ENCODE measurements at places on chromosomes 1 and 21.

- no peak for DNase-seq
Observed at GRCh38 chr1:78141531-78142231, 95.9 kb downstream of the GIPC2 start.

GRCh38 chr1:201180901-201181300, 9.7 kb upstream of the IGFN1 start:
- no peak for DNase-seq

GRCh38 chr1:58363585-58363984, 182.9 kb downstream of the OMA1 start:
- no peak for DNase-seq

GRCh38 chr21:16568244-16568643, 838.5 kb downstream of the USP25 start:
- no peak for DNase-seq

DNA sequence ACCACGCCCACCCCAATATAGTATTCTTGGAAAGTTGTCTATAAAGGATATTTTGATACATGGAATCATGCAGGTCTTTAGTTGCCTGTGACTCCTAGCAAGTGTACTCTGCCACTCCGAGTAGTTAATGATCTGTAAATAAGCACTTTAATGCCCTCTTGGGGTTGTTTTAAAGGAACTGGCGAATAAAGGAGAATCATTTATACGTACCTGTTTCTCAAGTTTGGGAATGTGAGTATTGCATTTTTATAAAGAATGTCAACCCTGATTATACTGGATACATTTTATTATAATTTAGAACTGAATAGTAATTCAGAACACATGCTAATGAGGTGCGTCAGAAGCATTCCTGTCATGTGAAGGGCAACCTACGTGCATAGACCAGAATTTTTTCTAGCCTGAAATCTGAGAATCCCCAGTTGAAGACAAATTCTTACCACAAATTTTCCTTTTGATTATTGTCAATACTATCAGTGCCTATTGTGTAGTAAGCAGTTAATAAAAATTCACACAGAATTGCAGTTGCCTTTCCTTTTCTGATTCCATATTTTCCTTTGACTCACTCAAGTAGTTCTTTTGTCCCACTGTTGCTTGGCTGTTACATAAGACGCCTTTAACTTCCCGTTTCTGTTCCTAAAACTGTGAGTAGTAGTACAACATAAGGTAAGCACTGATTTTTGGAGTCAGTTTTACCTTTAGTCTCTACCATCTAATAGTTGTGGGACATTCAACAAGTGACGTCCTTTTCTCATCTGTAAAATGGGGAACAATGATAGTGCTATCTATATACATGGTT, 5.1 kb downstream of the AHCYL1 start:
- no peak for DNase-seq

DNA sequence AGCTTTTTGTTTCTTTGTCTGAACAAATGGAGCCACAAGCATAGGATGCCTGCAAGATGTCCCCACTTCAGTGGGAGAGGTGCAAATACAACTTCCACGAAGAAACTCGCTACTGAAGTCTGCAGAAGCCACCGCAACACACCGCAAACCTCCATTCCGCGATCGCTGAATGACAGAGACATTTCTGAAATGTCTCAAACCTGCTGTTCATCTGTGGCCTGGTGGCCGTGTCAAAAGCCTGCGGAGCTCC, 1.0 kb downstream of the TP53BP2 start:
- DNase-seq: no peak

DNA sequence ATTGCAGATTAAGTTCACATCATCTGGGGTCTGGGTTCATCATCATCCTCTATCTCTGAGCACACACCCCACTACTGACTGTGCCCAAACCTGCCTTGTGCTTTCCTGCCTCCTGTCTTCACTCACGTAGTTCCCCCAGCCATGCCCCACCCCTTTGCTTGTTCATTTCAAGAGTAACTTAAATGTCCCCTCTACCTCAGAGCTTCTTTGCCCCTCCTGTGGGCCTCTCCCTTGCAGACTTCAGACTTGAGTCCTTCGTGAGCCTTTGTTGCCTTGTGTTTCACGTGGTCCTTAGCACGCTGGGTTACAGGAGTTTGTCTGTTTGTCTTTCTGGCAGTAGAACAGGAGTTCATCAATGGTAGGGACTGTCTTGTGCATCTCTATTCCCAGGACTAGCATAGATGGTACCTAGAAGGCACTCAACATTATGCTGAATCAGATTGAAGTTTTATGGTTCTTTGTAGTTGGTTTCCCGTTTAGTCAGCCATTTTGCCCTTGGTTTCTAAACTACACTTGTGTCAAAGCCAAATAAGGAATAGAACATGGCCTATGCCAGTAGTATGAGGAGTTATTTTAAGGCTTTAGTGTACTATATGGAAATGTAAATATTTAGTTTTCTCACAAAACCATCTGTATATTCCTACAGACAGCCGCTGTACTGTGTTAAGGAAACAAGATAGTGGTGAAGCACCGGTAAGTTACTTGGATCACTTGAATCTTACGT, 86.2 kb downstream of the TTC3 start:
- no peak for DNase-seq

DNA sequence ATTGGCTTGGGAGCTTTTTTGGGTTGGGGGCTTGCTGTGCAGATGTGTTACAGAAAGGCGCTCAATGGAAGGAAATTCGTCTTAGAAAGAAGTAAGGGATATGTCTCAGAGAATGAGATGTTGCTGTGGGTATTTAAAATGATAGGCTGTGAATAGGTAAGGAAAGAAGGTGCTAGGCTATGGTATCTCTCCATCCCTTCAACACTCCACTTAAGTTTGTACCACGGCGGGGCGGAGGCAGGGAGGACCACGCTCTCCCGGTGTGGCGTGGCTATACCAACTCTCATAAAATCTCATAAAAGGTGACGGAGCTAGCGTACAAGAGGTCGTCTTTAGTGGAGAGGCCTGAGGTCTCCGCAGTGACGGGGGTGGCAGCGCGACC, 305 bp upstream of the RPS6KC1 start:
- no peak for DNase-seq

DNA sequence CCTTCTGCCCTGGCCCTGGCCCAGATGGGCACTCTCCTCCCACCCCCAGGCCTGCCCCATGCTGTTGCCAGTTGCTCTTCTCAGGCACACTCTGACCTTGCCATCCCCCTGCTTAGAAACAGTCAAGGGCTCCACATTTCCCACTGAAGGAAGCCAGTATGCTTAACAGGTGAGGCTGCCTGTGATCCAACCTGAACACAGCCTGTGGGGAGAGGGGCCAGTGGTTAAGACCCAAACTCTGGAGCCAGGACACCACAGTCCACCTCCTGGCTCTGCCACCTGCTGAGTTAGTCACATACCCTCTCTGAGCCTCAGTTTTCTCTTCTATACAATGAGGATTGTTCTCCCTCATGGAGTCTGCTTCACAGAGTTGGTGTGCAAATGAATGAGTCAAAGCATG, 526.9 kb downstream of the MATN1 start:
- no peak for DNase-seq

GRCh38 chr1:114618606-114619005, 37.2 kb upstream of the BCAS2 start:
- no peak for DNase-seq

DNA sequence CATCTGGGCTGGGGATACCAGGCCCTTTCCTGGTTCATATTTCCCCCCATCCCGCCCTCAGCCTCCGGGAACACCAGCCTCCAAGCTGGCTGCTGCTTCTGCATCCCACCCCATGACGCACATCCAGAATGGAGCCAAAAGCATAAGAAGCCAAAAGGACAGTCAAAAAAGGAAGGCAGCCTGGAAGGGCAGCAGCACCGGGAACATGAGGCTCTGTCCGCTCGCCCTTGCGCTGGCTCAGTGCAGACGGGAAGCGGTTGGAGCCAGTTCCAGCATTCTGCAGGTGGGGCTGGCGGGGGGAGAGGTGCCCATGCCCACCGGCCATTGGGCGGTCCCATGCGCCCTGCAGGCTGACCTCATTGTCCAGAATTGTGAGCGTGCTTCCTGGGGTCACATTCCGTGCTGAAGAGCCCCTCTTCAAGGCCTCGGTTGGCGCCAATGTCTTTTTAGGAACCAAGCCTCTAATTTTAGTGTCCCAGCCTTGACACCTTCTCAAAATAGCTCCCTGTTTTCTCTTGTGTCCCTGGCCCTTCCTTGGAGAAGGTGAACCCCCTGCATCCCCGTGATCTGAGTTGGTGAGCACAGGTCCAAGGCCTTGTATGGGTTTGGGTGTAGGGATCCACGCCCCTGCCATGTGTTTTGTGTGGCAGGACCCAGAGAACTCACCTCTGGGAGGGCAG, 28.4 kb upstream of the NPPB start:
- DNase-seq: no peak

- no peak for DNase-seq
Observed at GRCh38 chr1:24501371-24502064, 1.1 kb upstream of the RCAN3 start.

GRCh38 chr1:1833916-1834325, 55.7 kb upstream of the NADK start:
- no peak for DNase-seq

DNA sequence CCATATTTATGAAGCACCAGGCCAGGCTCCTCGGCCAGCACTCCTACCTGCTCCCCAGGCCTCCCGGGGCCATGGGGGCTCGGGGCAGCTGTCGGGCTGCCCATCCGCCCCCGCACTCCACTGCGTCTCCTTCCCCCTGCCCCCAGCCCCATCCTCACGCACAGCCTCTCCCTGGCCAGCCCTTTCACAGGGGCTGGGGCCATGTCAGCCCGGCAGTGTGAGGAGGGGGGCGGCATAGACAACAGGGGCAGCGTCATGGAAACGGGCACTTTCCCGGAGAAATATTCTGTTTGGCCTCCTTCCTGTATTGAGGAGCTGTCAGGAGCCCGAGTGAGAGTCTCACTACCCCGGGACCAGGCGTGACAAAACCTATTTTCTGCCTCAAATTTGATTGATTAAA, 87.3 kb downstream of the CASZ1 start:
- no peak for DNase-seq

- no peak for DNase-seq
Observed at GRCh38 chr1:89719502-89720306, 86.8 kb downstream of the LRRC8C start.

DNA sequence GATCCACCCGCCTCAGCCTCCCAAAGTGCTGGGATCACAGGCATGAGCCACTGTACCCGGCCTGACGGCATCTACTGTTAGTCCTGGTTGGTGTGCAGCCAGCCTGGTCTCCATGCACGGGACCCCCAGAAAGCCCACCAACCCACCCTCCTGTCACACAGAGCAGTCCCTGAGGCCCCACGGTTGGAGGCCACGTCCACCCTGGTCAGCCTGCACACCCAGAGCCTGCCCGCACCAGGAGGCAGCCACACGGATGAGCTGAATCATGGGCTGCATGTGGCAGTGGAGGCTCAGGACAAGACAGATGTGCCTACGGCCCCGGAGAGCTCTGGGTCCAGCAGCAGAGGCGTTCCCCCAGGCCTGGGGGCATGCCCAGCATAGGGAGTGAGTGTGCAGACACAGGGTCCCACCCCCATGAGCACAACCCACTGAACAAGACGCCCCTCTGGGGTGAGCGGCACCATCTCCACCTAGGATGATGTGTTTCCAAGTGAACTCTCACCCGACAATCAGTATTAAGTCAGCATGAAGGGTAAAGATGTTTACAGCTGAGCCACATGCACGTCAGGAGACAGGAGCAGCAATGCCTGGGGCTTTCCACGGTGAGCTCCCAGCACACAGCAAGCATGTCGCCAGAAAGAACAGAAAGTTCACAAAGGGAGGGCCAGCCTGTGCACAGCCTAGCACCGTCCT, 102.1 kb downstream of the WDR4 start:
- DNase-seq: no peak

- DNase-seq: no peak
Observed at GRCh38 chr21:15240848-15241247, 176.0 kb upstream of the NRIP1 start.

DNA sequence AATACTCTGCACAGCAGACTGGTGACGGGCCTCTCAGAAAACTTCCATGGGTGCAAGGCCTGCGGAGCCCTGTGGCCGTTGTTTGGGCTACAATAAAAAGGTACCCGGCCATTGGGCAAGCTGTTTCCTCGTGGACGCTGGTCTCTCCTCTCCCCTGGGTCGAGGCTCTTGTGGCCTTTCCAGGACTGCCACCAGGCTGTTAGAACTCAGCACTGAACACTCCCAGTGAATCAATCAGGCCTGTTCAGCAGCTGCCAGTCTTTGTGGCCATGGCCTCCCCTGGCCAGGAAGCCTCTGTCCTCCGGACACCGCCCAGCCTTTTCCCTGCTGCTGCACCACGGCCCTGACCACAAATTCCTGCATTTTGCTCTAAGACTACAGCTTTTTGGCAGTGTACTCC, 33.0 kb upstream of the ACTRT2 start:
- DNase-seq: no peak

GRCh38 chr1:64811131-64811530, 66.3 kb downstream of the RAVER2 start:
- DNase-seq: no peak

All from NCI-H226 (cell line).